Type B pancreatic cell (in vitro differentiated cells): ENCODE measurements at places on chromosomes 1 and 21. TPM values are rescaled to one million over a fixed set of nuclear protein-coding genes. Genes with fewer than 3 reads are reported as not detected.

- H3K4me3 ChIP-seq: no peak overlapping the region
- H3K27me3 ChIP-seq: no peaks in the 10 kb centered on the region
- H3K4me1 ChIP-seq: peaks cover 20% of the 10 kb centered on the region
- H3K27ac ChIP-seq: peak overlapping the region; percentile 2
- no peak for DNase-seq
Observed at GRCh38 chr1:16082283-16083038, 9.0 kb upstream of the FAM131C start.

GRCh38 chr1:78003070-78003746 is 1.5 kb upstream of the DNAJB4 start:
- H3K27ac ChIP-seq: peak overlapping the region; percentile 99
- peaks cover 3% of the 10 kb centered on the region for H3K27me3 ChIP-seq
- H3K36me3 ChIP-seq: no peaks in the 10 kb centered on the region
- no peak for DNase-seq
- H3K4me1 ChIP-seq: peaks cover 28% of the 10 kb centered on the region
- H3K4me3 ChIP-seq: peak overlapping the region; percentile 75

- no peak overlapping the region for H3K27ac ChIP-seq
- no peak for DNase-seq
- H3K36me3 ChIP-seq: no peaks in the 10 kb centered on the region
- no peak overlapping the region for H3K4me3 ChIP-seq
Observed at GRCh38 chr1:59107916-59108315, 189.0 kb upstream of the FGGY start.

DNA sequence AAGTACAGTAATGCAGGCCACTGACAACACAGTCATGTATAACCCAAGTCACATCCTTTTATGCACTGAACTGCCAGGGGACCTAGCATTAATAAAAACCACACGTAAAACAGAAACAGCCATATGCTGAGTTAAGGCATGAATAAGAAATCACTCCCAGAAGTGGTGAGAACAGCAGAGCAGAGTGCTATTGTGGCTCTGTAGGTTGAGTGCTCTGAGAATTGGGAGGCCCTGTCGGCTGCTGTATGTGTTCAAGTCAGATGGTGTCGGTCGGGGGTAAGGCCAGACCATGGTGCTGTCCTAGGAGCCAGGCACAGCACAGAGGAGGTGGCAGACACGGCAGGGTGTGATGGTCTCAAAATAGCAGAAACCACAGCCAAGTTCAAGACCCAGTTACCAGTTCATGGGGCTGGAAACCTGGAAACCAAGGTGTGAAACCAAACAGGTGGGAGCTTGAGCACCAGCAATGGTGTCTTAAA is 126.6 kb upstream of the COA6 start:
- peaks cover 7% of the 10 kb centered on the region for H3K27me3 ChIP-seq
- no peak overlapping the region for H3K27ac ChIP-seq
- no peak overlapping the region for H3K4me3 ChIP-seq
- no peak for DNase-seq
- H3K4me1 ChIP-seq: no peaks in the 10 kb centered on the region
- no peaks in the 10 kb centered on the region for H3K36me3 ChIP-seq

- H3K4me3 ChIP-seq: no peak overlapping the region
- no peak for DNase-seq
- peaks cover 4% of the 10 kb centered on the region for H3K4me1 ChIP-seq
- no peaks in the 10 kb centered on the region for H3K27me3 ChIP-seq
Observed at GRCh38 chr1:244199902-244200301, 148.8 kb downstream of the ZBTB18 start.

- H3K36me3 ChIP-seq: no peaks in the 10 kb centered on the region
- H3K27me3 ChIP-seq: no peaks in the 10 kb centered on the region
- H3K4me3 ChIP-seq: no peak overlapping the region
- H3K27ac ChIP-seq: no peak overlapping the region
- H3K4me1 ChIP-seq: no peaks in the 10 kb centered on the region
- DNase-seq: peak; percentile 87
Observed at GRCh38 chr1:3501856-3502640, 47.6 kb downstream of the ARHGEF16 start.

DNA sequence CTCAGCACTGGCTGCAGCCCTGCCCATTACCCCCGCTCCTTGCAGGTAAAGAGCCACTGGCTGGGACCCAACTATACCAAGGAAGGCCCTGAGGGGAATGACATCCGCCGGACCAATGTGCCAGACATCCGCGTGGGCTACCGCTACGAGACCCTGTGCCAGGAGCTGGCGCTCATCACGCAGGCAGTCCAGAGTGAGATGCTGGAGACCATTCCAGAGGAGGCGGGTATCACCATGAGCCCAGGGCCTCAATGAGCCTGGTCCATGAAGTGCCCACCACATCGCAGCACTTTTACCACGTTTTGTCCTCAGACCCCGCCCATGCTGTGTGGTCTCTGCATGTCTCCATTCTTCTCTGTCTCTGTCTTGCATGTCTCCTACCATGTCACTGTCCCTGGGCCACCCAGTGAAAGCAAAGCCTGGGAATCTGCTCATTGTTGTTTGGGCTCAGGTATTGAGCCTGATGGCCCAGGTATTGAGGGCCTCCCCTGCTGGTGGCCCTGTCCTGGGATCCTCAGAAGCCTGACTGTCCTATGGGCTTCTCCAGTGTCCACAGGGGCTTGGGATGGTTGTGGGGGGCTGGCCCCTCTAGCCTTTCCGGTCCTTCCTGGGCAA is 11.4 kb downstream of the AMPD2 start:
- H3K27ac ChIP-seq: no peak overlapping the region
- H3K4me1 ChIP-seq: peaks cover 14% of the 10 kb centered on the region
- peaks cover 4% of the 10 kb centered on the region for H3K36me3 ChIP-seq
- H3K27me3 ChIP-seq: no peaks in the 10 kb centered on the region
- no peak overlapping the region for H3K4me3 ChIP-seq

GRCh38 chr1:168050307-168050706 is 86.4 kb downstream of the GPR161 start:
- peaks cover 6% of the 10 kb centered on the region for H3K4me1 ChIP-seq
- H3K36me3 ChIP-seq: peaks cover 8% of the 10 kb centered on the region
- no peaks in the 10 kb centered on the region for H3K27me3 ChIP-seq
- H3K27ac ChIP-seq: peak overlapping the region; percentile 19

GRCh38 chr1:1809489-1809888 is 31.2 kb upstream of the NADK start:
- no peaks in the 10 kb centered on the region for H3K27me3 ChIP-seq
- H3K36me3 ChIP-seq: peaks cover 16% of the 10 kb centered on the region
- no peak overlapping the region for H3K4me3 ChIP-seq
- DNase-seq: no peak
- no peaks in the 10 kb centered on the region for H3K4me1 ChIP-seq
- no peak overlapping the region for H3K27ac ChIP-seq

DNA sequence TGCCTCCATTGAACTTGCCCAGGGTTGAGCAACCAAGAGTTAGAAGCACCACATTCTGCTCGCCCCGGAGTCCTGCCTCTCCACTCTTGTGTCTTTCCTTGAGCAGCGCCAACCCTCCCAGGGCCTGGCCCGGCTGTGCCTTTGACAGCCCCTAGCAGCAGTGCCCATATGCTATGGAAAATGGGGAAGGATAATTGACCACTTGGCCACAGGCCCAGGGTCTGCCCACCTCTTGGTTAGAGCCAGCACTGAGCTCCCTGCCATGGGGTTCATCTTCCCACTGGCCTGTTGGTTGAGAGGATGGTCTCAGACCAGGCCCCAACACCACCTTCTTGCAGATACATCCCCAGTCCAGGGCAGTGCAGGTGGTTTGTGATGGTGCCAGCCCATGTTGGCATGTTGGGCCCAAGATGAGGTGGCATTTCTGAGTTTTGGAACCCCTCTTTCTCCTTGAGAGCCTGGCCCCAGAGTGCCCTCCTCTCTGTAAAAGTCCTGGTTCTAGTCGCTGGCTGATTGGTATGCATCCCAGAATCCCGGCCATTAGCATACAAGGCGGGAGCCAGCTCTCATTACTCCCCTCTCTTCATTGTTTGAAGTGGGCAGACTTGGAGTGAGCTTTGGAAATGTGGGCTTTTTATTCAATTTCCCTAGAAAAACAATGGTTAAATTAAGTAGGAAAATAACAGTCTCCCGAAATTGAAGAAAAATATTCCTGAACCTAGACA is 7.6 kb downstream of the ARHGEF10L start:
- H3K27me3 ChIP-seq: no peaks in the 10 kb centered on the region
- H3K27ac ChIP-seq: no peak overlapping the region
- no peak for DNase-seq
- H3K4me3 ChIP-seq: no peak overlapping the region

The PACC1 gene
- 10.0 and 20.4 TPM in 2 replicates for total RNA-seq

The ERO1B gene
- total RNA-seq: 33.0 and 43.5 TPM in 2 replicates

The NUDT4B gene
- total RNA-seq: 1.3 TPM in 1 of 2 replicates, not detected in the other

The LAMTOR2 gene
- 55.6 and 60.9 TPM in 2 replicates for total RNA-seq

The TMEM52 gene
- total RNA-seq: 1.8 and 3.9 TPM in 2 replicates
